ENCODE measurements at places on chromosomes 1 and 21.
A peak's percentile ranks its signal among the peaks of the same experiment; 100 is the strongest.

DNA sequence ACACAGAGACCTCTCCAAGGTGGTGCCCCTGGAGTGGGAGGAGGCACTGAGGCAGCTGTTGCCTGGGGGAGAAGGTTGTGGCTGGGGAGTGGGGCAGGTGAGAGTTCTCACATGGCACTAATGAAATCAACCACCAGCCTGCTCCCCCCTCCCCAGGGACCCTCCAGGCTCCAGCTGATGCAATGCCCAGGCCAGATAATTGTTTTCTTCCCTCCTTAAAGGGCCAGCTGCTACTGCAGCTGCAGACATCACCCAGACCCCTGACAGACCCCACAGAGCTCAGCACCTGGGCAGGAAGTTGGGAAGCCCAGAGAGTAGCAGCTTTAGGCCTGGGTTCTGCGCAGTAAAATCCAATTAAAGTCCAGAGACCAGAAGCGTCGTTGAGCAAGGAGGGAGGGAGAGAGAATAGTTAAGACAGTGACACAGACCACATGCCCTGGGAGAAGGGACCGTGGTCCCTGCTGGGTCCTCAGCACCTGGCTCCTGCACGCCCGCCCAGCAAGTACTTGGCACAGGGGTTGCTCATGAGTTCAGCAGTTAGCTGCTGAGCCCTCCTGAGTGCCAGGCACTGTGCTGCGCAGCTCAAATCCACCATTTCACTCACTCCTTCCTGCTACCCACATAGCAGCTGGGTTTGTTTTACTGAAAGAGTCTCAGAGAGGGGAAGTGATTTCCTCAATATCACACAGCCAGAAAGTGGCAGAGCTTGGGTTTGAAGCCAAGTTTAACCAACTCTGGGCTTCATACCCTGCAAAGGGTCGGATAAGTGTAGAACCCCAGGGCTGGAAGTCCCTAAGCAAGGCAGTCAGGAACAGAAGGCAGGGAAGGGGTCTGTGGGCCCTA, 1.9 kb downstream of the RIMS3 start:
- DNase-seq = no peak

DNA sequence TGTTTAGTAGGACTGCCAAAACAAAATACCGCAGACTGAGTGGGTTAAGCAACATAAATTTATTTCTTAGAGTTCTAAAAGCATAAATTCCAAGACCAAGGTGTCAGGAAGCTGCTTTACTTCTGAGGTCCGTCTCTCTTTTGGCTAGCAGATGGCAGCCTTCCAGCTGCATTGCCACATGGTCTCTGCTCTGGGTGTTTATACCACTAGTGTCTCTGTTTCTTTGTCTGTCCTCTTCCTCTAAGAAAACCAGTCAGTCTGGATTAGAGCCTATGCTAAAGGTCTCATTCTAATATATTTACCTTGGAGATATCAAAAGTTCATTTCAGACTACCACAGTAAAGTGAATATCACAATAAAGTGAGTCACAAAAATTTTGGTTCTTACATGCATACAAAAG, 519.8 kb downstream of the COL11A1 start:
- no peak for DNase-seq

- DNase-seq = no peak
Measured at GRCh38 chr1:39370602-39371001, 120.8 kb upstream of the BMP8A start.

GRCh38 chr1:219442611-219443061, 170.3 kb downstream of the ZC3H11B start:
- DNase-seq = no peak

- no peak for DNase-seq
Measured at GRCh38 chr21:39696618-39697017, 48.4 kb upstream of the IGSF5 start.

DNA sequence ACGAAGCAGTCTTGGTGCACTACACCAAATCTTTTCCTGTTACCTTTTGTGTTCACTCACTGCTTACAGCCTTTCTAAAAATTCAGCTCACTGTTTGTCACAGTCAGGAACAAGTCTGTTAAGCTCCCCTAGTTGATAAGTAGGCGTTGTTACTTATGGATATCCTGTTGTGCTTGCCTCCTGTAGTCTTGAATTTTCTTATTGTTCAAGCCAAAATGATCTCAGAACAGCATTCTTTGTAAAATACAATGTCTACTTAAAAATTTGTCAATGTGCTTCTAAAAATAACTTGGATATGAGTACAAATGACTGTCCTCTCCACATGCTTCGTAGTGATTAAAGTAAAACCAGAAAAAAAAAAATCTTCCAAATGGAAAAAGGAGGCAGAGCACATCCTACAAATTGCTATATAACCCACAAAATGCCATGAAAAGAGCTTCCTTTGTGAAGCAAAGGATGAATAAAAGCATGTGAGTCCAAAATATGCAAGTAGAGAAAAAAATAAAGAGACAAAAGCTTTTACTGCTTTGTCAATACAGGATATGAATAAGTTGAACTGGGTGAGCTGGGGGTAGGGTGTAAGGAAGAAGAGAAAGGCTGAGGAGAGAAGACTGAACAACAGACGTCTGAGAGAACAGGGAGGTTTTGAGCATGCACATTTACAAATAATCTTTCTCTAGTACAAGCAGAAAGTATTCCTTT, 228.9 kb upstream of the ADGRL4 start:
- DNase-seq = peak; percentile 7

DNA sequence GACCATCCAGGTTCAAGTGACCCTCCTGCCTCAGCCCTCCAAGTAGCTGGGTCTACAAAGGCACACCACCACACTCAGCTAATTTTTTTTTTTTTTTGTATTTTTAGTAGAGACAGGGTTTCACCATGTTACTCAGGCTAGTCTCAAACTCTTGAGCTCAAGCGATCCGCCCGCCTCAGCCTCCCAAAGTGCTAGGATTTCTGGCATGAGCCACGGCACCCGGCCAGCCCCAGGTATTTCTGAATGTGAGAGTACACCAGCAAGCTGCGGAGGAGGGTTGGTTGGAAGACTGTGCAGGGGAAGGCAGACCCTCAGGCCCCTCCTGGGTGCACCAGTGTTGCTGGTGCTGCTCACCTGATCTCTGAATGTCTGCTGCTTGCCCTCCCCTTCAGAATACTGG, 33.1 kb upstream of the SIM2 start:
- DNase-seq = no peak

GRCh38 chr1:161502181-161502580, 3.1 kb upstream of the FCGR2A start:
- no peak for DNase-seq

DNA sequence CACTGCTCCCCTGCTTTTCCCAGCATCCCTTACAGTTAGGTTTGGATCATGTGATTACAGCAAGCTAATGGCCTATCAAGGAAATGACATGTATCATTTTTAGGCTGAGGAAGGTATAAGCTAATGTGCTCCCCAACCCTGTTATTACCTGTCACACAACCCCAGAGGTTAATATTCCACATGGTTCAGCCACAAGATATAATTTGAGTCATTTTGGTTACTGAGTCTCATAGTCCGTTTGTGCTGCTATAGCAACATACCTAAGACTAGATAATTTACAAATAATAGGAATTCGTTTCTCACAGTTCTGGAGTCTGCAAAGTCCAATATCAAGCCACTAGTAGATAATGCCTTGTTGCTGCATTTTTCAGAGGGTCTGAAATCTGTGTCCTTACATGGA, 29.1 kb upstream of the SLC16A1 start:
- no peak for DNase-seq

GRCh38 chr1:145961425-145962156, 2.8 kb downstream of the ANKRD34A start:
- no peak for DNase-seq

DNA sequence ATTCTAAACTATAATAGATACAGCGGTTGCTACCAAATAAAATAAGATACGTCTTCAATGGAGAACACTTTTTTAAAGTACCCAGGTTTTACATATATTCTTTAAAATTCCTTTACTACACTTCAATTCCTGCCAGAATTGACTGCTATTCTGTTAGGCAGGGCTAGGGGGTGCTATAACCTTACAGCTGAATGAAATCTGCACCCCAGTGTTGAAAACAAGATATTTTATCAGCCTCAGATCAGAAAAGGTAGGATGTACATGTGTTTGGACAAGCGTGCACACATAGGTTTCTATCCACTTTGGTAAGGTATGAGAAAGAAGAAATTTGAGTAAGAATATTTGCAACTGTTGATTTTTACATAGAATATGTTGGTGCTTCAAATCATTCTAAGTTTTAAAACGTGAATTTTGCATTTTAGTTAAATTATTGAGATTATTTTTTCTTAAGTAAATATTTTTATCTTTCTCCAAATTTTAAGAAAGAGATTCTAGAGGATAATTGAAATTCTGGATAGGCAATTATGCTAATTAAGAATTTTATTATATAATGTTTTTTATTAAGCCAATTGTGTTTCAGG, 490.8 kb upstream of the ADGRL4 start:
- DNase-seq = peak; percentile 32

- no peak for DNase-seq
Measured at GRCh38 chr1:63662841-63663240, 69.6 kb downstream of the PGM1 start.

- DNase-seq = no peak
Measured at GRCh38 chr1:156284112-156284511, at the start of gene TMEM79. TSS of gene TMEM79 (plus strand) at chr1:156284325. CDS start at chr1:156285227, 902 bp downstream.

- DNase-seq = no peak
Measured at GRCh38 chr1:172662464-172663109, 3.7 kb downstream of the FASLG start.

DNA sequence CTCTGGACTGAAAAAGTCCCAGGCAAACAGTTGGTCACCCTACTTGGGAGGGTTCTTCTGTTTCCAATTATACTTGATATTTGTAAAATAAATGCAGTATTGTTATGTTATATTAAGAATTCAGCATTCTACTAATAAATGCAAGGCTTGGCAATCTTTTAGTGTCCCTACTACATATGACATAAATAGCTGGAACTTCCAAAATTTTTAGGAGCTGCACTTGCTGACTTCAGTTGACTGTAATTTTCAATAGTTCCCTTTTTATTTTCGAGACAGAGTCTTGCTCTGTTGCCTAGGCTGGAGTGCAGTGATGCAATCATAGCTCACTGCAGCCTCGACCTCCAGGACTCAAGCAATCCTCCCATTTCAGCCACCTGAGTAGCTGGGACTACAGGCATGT, 20.0 kb downstream of the FOXD3 start:
- no peak for DNase-seq

DNA sequence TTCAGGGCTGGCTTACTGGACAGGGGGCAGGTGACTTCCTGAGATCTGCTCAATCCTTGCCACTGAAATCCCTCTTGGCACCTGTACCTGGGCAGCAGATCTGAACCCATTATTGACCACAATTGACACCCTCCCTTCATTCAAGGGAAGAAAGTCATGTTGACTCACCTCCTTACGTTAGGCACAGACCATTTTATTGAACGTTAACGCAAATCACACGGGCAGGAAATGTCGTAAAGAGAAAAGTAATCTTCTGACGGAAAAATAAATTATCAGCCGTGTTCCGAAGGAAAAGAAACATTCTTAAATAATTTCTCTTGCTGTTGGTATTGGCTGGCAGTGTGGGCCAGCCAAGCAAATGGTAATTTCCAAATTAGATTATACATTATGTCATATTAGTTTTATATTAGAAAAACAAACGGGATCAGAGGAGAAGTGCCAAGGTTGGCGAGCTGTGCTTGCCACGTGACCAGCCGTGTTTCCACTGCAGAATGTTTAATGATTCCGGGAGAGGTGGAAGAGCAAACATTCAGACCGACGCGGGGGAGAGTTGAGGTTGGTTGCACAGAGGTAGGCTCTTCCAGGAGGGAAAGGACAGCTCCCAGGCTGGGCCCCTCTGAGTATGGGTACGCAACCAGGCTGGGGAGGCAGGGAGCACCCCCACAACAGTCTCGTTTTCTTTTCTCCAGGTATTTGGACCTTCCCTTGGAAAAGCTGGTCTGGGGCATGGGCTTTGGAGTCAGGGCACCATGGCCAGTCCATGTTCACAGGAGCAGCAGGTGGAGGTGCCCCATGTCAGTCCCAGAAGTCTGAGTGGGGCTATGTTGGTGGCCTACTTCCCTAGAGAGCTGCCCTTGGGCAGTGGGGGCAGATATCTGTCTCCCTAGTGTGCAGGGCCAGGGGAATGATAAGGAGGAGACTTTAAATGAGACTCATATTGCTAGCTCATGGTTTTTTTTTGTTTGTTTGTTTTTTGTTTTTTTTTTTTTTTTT, 121.1 kb downstream of the FOXD2 start:
- no peak for DNase-seq

GRCh38 chr1:25036117-25036546, 106.1 kb upstream of the RUNX3 start:
- no peak for DNase-seq

DNA sequence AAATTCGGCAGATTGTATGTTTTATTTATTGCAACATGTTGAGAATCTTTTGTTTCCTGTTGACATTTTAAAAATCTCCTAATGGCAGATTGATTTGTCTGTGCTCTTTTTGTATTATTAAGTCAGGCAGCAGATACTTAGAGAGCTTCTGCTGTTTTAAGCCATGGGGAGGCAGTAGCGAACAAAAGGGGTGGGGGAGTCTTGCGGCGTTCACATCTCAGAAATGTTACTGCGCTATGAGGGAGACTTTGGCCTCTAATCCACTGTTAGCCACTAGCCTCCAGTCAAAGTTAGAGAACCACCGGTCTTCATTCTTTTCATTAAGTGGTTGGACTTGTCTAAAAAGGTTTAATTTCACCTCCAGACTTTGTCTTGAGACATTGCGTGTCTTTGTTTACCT, 93.6 kb downstream of the DYRK1A start:
- no peak for DNase-seq

DNA sequence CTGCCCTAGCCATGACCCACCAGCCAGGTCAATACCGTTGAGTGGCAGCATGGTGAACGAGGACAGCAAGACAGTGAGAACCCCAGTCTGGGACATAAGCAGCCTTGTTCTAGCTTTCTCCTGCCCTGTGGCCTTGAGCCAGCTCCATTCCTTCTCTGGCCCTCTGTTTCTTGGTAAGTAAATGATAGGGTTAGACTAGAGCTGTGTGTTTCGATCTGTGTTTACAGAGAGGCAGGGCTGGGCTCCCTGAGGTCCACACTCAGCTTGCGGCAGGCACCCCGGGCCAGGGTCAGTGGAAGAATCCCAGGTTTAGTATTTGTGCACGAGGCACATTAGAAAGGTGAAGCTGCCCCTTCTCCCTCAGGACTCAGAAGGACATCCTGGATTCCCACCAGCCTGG, 27.3 kb downstream of the FOXO6 start:
- DNase-seq = no peak
